ENCODE measurements at places on chromosomes 4 and X. TPM values are rescaled to one million over a fixed set of nuclear protein-coding genes. Genes with fewer than 3 reads are reported as not detected.

The GLRA2 gene
- not detected for total RNA-seq

The LARP1B gene
- total RNA-seq, result 30.3 TPM

The PDGFC gene
- total RNA-seq, result 34.7 TPM

The CACNA1F gene
- 0.59 TPM for total RNA-seq

The CTAG2 gene
- total RNA-seq, result not detected

The SMR3B gene
- not detected for total RNA-seq

The FGF16 gene
- total RNA-seq, result not detected

The RPA4 gene
- 12.6 TPM for total RNA-seq

The MED28 gene
- 12.9 TPM for total RNA-seq

The UNC5C gene
- 1.2 TPM for total RNA-seq

- H3K27me3 ChIP-seq, result no peaks in the 10 kb centered on the region
- DNase-seq, result no peak
- H3K4me3 ChIP-seq, result no peak overlapping the region
- no peaks in the 10 kb centered on the region for H3K4me1 ChIP-seq
- H3K36me3 ChIP-seq, result peaks cover 9% of the 10 kb centered on the region
Observed at GRCh38 chr4:39657465-39657864, 18.8 kb upstream of the SMIM14 start.

GRCh38 chrX:50045823-50046222 is 123.4 kb downstream of the CLCN5 start:
- DNase-seq, result no peak
- H3K4me1 ChIP-seq, result no peaks in the 10 kb centered on the region
- no peaks in the 10 kb centered on the region for H3K36me3 ChIP-seq
- H3K4me3 ChIP-seq, result no peak overlapping the region
- no peaks in the 10 kb centered on the region for H3K27me3 ChIP-seq

DNA sequence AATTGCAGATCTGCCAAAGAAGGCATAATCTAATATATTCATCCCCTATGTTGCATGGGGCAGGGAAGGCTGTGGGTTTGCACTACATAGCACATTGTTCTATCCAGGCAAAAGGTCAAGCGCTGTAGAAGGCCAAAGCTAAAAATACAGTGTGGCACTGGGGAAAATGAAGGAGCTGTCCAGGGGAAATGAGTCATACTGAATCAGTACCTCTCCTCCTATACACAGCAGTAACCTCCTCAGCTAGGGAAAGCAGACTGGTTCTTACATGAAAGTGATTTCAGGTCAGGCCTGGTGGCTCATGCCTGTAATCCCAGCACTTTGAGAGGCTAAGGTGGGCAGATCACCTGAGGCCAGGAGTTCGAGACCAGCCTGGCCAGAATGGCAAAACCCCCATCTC is 31.0 kb upstream of the SLC25A4 start:
- H3K4me3 ChIP-seq, result no peak overlapping the region
- no peaks in the 10 kb centered on the region for H3K36me3 ChIP-seq
- peak overlapping the region; percentile 46 for H3K27ac ChIP-seq
- no peaks in the 10 kb centered on the region for H3K4me1 ChIP-seq

- H3K36me3 ChIP-seq, result no peaks in the 10 kb centered on the region
- H3K27me3 ChIP-seq, result no peaks in the 10 kb centered on the region
Observed at GRCh38 chrX:40953369-40953768, 131.9 kb upstream of the USP9X start.

GRCh38 chr4:184510401-184510800 is 36.1 kb upstream of the IRF2 start:
- H3K27ac ChIP-seq, result no peak overlapping the region
- DNase-seq, result no peak
- H3K36me3 ChIP-seq, result no peaks in the 10 kb centered on the region
- H3K4me3 ChIP-seq, result no peak overlapping the region

- H3K36me3 ChIP-seq, result no peaks in the 10 kb centered on the region
- H3K27me3 ChIP-seq, result no peaks in the 10 kb centered on the region
- H3K4me3 ChIP-seq, result no peak overlapping the region
- no peak for DNase-seq
- H3K27ac ChIP-seq, result peak overlapping the region; percentile 79
- peaks cover 28% of the 10 kb centered on the region for H3K4me1 ChIP-seq
Observed at GRCh38 chr4:87058356-87059073, 123.7 kb downstream of the AFF1 start.

DNA sequence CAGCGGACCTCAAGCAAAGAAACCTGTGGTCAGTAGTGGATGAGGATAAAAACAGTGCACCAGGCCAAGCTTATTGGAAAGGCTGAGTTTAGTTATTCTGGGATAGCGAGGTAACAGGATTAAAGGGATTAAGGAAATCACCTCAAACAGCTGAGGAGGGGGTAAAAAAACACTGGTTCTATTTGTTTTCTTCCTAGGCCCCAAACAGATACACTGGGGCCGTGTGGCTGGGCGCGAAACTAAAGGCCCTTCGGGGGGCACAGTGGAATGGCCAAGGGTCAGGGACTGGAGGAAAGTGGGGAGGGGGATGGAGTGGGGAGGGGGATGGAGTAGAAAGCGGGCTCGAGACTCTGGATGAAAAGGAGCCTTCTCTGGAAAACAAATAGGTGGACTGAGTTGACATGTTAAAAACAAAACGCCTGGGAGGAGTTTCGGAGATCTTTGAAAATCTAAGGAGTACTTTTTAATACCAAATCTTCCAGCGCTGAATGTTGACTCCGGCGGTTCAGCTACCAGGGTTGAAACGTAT is 2.9 kb downstream of the SOX3 start:
- no peak overlapping the region for H3K4me3 ChIP-seq
- H3K4me1 ChIP-seq, result peaks cover 31% of the 10 kb centered on the region
- DNase-seq, result no peak

GRCh38 chr4:142406499-142406835 is 439.6 kb downstream of the INPP4B start:
- H3K4me3 ChIP-seq, result no peak overlapping the region
- H3K36me3 ChIP-seq, result no peaks in the 10 kb centered on the region
- DNase-seq, result no peak
- H3K27me3 ChIP-seq, result no peaks in the 10 kb centered on the region

- H3K36me3 ChIP-seq, result no peaks in the 10 kb centered on the region
- no peaks in the 10 kb centered on the region for H3K4me1 ChIP-seq
Observed at GRCh38 chr4:179989975-179990374, 2253.2 kb upstream of the TENM3 start.

DNA sequence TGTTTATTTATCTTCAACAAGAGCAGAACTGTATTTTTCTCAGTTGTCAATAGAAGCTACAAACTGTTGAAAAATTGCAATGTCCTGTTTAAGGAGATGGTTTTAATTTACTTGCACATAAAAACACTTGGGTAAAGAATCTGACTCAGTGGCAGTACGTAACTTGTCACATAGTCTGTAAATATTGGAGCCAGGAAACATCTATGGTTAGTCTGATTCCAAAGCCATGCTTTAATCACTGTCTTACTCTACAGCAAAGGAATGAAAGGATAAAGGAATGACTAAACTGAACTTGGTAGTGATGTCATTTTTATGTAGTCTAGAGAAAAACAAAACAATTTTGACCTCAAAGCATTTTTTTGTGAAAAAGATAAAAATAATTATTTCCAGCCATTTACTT is 537.2 kb downstream of the STIM2 start:
- H3K27ac ChIP-seq, result no peak overlapping the region
- no peak overlapping the region for H3K4me3 ChIP-seq
- no peak for DNase-seq
- no peaks in the 10 kb centered on the region for H3K4me1 ChIP-seq
- no peaks in the 10 kb centered on the region for H3K27me3 ChIP-seq

- H3K36me3 ChIP-seq, result no peaks in the 10 kb centered on the region
- DNase-seq, result no peak
- H3K4me3 ChIP-seq, result no peak overlapping the region
- H3K27ac ChIP-seq, result no peak overlapping the region
Observed at GRCh38 chrX:106718709-106719108, 7.8 kb upstream of the RNF128 start.

DNA sequence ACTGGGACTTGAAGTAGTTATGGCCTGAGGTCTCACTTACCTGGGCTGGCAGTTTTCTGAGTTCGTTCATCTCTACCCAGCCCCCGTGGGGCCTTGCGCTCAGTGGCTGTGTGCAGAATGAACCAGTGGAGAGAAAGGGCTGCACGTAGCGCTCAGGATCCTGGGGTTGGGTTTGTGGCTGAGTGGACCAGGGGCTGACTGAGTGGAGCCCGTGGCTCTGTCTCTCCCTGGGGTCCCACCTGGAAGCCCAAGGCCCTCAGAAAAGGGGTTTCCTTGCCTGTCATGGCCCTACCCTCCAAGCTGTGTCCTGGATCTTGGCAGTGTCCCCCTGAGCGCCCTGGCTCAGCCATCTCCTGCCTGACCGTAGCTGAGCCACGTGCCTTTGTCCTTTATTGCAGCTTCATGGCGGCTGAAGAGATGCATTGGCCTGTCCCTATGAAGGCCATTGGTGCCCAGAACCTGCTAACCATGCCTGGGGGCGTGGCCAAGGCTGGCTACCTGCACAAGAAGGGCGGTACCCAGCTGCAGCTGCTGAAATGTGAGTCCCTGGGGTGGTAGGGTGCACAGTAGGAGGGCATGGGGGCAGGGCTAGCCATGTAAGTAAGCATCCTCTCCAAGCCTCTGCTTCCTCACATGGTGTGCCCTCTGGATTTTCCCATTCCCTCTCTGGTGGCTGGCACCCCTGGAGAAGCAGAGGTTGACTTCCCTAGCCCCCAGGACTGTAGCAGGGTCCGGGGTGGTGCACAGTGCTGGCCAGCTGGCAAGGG is 23.2 kb upstream of the ADD1 start:
- H3K36me3 ChIP-seq, result peaks cover 9% of the 10 kb centered on the region
- no peak for DNase-seq
- H3K4me1 ChIP-seq, result peaks cover 11% of the 10 kb centered on the region
- H3K27ac ChIP-seq, result no peak overlapping the region
- no peak overlapping the region for H3K4me3 ChIP-seq

- no peaks in the 10 kb centered on the region for H3K36me3 ChIP-seq
- H3K27ac ChIP-seq, result no peak overlapping the region
- no peaks in the 10 kb centered on the region for H3K4me1 ChIP-seq
- no peak for DNase-seq
- no peak overlapping the region for H3K4me3 ChIP-seq
- no peaks in the 10 kb centered on the region for H3K27me3 ChIP-seq
Observed at GRCh38 chr4:99219479-99219878, 433 bp upstream of the ADH6 start.

DNA sequence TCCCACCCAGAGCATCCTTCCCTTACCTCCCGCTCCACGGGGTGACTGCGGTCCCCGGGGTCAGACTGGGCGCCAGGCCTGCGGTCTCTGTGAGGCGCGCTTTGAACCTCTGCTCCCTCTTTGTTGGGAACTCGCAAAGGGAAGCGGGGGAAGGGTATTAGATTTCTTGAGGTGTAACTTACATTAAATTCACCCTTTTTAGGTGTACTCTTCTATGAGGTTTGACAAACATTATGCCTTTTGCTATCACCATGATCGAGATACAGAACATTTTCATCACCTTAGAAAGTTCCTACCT is 569 bp downstream of the DCK start:
- H3K4me3 ChIP-seq, result peak overlapping the region; percentile 68
- no peaks in the 10 kb centered on the region for H3K27me3 ChIP-seq
- peaks cover 10% of the 10 kb centered on the region for H3K36me3 ChIP-seq
- H3K27ac ChIP-seq, result peak overlapping the region; percentile 81

- no peaks in the 10 kb centered on the region for H3K27me3 ChIP-seq
- H3K4me3 ChIP-seq, result no peak within 1 kb of the TSS
- no peaks in the 10 kb centered on the region for H3K4me1 ChIP-seq
- H3K27ac ChIP-seq, result no peak within 1 kb of the TSS
- no peak for DNase-seq
Observed at GRCh38 chrX:44843753-44844152, at the start of gene DUSP21. Gene DUSP21 (plus strand): TSS chrX:44844021. CDS start chrX:44844133, 112 bp downstream.

All from tibial nerve (tissue), 4 donors.